ENCODE measurements at places on chromosomes 6 and 20.

DNA sequence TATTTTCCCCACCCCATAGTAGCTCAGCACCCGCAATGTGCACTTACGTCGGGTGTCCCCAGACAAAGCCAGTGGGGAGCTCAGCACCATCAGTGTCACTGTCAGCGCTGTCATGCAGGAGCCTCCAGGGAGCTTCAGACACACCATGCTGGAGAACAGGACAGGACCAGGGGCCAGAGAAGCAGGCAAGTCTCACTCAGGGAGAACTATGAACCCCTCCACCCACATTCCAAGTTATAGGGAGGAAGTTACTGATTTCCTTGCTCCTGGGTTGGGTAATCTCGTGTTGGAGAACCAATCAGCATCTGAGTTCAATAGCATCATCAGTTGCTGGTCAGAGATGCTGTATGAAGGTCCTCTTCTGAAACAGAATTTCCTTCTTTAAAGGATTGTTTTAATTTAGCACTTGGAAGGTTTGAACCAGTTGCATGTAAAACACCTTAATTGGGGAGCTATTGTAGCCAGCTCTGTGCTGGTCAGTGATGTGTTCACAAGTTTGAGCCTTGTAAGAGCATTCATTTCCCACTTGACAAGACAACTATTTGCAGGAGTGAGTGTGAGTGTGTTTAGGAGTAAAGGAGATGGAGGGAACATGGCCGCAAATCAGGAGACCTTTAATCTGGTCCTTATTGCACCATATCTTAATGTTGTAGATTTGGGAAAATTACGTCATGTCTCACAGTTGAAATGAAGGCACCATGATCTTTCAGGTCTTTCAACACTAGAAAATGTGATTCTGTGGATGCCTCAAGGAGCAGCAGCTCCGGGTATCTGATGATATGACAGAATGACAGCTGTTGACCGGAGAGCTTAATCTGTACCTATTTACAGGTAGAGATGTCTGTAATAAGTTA is at the start of gene HLA-DRB1:
Gene HLA-DRB1, minus strand, starts transcription at position 253 of the 854 bp plus-strand sequence. Its CDS starts 106 bp downstream, at position 147.
- peak; percentile 10 for DNase-seq
- H3K4me1 ChIP-seq, result peaks cover 11% of the 10 kb centered on the region
- peak within 1 kb of the TSS; percentile 49 for H3K4me3 ChIP-seq
- H3K27me3 ChIP-seq, result peaks cover 18% of the 10 kb centered on the region
- H3K36me3 ChIP-seq, result peaks cover 5% of the 10 kb centered on the region
- peak within 1 kb of the TSS; percentile 65 for H3K27ac ChIP-seq

DNA sequence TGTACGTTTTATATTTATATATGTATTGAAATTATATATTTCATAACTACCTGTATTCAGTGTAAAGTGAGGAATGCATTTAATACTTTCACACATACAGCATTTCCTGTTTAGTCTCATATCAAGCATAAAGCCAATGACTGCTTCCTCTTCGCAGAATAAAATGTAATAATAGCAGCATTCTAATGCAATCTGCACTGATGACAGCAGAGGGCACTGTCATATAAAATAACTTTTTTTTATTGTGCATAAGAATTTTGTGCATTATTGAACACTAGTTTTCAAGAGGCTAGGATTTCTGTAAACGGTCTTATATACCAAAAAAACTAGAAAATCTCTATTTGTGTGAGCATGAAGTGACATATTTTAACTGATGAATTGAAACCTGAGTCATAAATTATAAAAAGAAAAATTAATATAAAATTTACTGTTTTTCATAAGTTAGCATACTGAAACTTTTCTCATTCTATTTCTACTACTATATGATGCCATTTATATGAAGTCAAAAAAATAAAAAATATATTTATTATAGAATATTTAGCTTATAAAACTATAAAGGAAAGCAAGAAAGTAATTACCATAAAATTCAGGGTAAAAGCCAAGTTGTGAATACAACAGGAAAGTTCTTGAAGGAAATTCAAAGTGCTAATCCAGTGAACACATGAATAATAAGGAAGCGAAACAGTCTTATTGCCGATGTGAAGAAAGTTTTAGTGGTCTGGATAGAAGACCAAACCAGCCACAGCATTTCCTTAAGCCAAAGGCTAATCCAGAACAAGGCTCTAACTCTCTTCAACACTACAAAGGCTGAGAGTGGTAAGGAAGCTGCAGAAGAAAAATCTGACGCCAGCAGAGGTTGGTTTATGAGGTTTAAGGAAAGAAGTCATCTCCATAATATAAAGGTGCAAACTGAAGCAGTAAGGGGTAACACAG is 36.3 kb downstream of the RNF146 start:
- peaks cover 2% of the 10 kb centered on the region for H3K36me3 ChIP-seq
- H3K27ac ChIP-seq, result no peak overlapping the region
- no peaks in the 10 kb centered on the region for H3K27me3 ChIP-seq
- DNase-seq, result peak; percentile 40

GRCh38 chr6:123213921-123214320 is 217.9 kb downstream of the CLVS2 start:
- no peak for DNase-seq
- H3K4me3 ChIP-seq, result no peak overlapping the region
- no peaks in the 10 kb centered on the region for H3K36me3 ChIP-seq
- no peak overlapping the region for H3K27ac ChIP-seq
- H3K27me3 ChIP-seq, result no peaks in the 10 kb centered on the region

GRCh38 chr20:21796059-21796458 is 90.6 kb downstream of the PAX1 start:
- no peaks in the 10 kb centered on the region for H3K36me3 ChIP-seq
- H3K4me1 ChIP-seq, result no peaks in the 10 kb centered on the region
- H3K4me3 ChIP-seq, result no peak overlapping the region
- H3K27ac ChIP-seq, result no peak overlapping the region
- no peaks in the 10 kb centered on the region for H3K27me3 ChIP-seq

- no peak overlapping the region for H3K27ac ChIP-seq
- no peaks in the 10 kb centered on the region for H3K27me3 ChIP-seq
- no peak for DNase-seq
- H3K36me3 ChIP-seq, result no peaks in the 10 kb centered on the region
- H3K4me3 ChIP-seq, result no peak overlapping the region
These were observed 6.8 kb downstream of the STAU1 start for GRCh38 chr20:49181265-49181877.

GRCh38 chr6:168047841-168048723 is 30.9 kb downstream of the FRMD1 start:
- H3K4me1 ChIP-seq, result no peaks in the 10 kb centered on the region
- H3K36me3 ChIP-seq, result no peaks in the 10 kb centered on the region
- DNase-seq, result no peak
- no peak overlapping the region for H3K27ac ChIP-seq

DNA sequence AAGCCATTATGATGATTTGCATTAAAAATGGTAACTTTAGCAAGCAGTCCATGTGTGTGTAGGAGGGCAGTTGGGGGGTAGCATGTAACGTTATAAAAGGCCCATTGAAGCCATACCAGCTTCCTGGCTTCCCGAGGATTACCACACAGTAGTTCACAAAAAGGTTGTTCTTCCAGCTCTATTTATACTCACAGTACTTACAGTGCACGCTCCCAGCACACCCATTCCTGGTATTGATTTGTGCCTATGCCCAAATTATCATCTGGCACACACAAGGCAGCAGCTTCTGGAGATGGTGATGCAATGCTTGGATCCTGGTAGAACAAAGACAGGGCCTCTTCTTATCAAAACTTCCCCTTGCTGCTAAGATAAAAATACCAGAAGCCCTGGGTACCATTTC is 436.8 kb downstream of the HAO1 start:
- no peaks in the 10 kb centered on the region for H3K27me3 ChIP-seq
- H3K27ac ChIP-seq, result no peak overlapping the region
- DNase-seq, result no peak

Data from T-helper 17 cell (primary cell).